Activated T-helper 2 cell treated with anti-CD3 and anti-CD28 coated beads, Interferon-gamma antibody, Interleukin-2, Interleukin-4, amounts not matched to agents 10 μg/mL and 5 μg/mL and 100 μg/mL, durations not matched to agents 14 hours and 24 hours and 36 hours (primary cell): ENCODE measurements at places on chromosomes 5 and 9. TPM values are rescaled to one million over a fixed set of nuclear protein-coding genes. Genes with fewer than 3 reads are reported as not detected.

EXD3 gene
- 6.8 and 8.0 TPM in 2 replicates for total RNA-seq

CCNJL gene
- total RNA-seq: not detected in 2 replicates

PCDHGA3 gene
- 0.11 and 0.16 TPM in 2 replicates for total RNA-seq

GABRA6 gene
- not detected in 2 replicates for total RNA-seq

STPG3 gene
- total RNA-seq: 0.48 TPM in 2 replicates

SYK gene
- 0.23 and 0.80 TPM in 2 replicates for total RNA-seq

C9orf153 gene
- 0.34 and 0.41 TPM in 2 replicates for total RNA-seq

OTP gene
- total RNA-seq: not detected in 2 replicates

TMEM232 gene
- total RNA-seq: 0.80 and 1.1 TPM in 2 replicates

RAI14 gene
- 4.0 and 4.2 TPM in 2 replicates for total RNA-seq

CCNI2 gene
- total RNA-seq: 7.6 and 7.7 TPM in 2 replicates

PDZD2 gene
- total RNA-seq: 0.05 and 0.25 TPM in 2 replicates

PNPLA7 gene
- 1.6 TPM in 2 replicates for total RNA-seq

FGD3 gene
- total RNA-seq: 41.4 and 42.9 TPM in 2 replicates

TMEM38B gene
- 11.3 and 13.1 TPM in 2 replicates for total RNA-seq

SLIT3 gene
- 8.1 and 9.5 TPM in 2 replicates for total RNA-seq

PCDHB7 gene
- total RNA-seq: 0.07 TPM in 1 of 2 replicates, not detected in the other

CTXN3 gene
- not detected in 2 replicates for total RNA-seq

LOX gene
- total RNA-seq: not detected in 2 replicates

MED27 gene
- 37.2 TPM in 2 replicates for total RNA-seq

SLC2A6 gene
- 6.1 and 6.5 TPM in 2 replicates for total RNA-seq

C9 gene
- not detected in 2 replicates for total RNA-seq

SPATA6L gene
- 0.21 and 0.68 TPM in 2 replicates for total RNA-seq

ANKRD34B gene
- not detected in 2 replicates for total RNA-seq

PSD2 gene
- total RNA-seq: not detected in 2 replicates

GARIN3 gene
- 0.23 and 0.30 TPM in 2 replicates for total RNA-seq

DDX4 gene
- 0.09 TPM in 1 of 2 replicates, not detected in the other for total RNA-seq

SCGB3A2 gene
- total RNA-seq: not detected in 2 replicates

MARCHF3 gene
- 1.9 and 2.1 TPM in 2 replicates for total RNA-seq

QRFP gene
- not detected in 2 replicates for total RNA-seq

CREBRF gene
- 8.4 and 8.7 TPM in 2 replicates for total RNA-seq

OCLN gene
- total RNA-seq: 0.11 and 0.21 TPM in 2 replicates

NXNL2 gene
- total RNA-seq: not detected in 2 replicates

TRPM6 gene
- total RNA-seq: 0.05 and 0.09 TPM in 2 replicates

IFT74 gene
- total RNA-seq: 8.3 and 10.4 TPM in 2 replicates

SERF1A gene
- total RNA-seq: 9.1 and 10.5 TPM in 2 replicates

FGF18 gene
- 0.16 TPM in 1 of 2 replicates, not detected in the other for total RNA-seq

SLC9A3 gene
- total RNA-seq: 2.4 and 2.8 TPM in 2 replicates
